Stimulated activated CD4-positive, alpha-beta T cell treated with anti-CD3 and anti-CD28 coated beads, Interleukin-4, amount 100 ng/mL, for 48 hours (primary cell): ENCODE measurements at places on chromosomes 12 and 14.

DNA sequence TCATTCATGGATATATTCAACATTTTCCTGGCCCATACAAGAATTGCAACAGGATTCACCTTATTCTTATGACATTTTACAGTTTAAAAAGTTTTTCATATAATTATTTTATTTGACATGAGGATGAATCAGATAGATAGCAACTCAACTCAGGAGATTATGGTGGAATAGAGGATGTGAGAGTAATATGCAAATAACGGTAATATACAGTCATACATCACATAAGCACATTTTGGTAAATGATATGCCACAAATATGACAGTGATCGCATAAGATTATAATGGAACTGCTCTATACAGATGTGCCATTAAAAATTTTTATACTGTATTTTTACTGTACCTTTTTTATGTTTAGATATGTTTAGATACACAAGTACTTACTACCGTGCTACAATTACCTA, 24.1 kb upstream of the CRADD start:
- DNase-seq: no peak

GRCh38 chr12:104665296-104665695, 208.5 kb downstream of the CHST11 start:
- no peak for DNase-seq

DNA sequence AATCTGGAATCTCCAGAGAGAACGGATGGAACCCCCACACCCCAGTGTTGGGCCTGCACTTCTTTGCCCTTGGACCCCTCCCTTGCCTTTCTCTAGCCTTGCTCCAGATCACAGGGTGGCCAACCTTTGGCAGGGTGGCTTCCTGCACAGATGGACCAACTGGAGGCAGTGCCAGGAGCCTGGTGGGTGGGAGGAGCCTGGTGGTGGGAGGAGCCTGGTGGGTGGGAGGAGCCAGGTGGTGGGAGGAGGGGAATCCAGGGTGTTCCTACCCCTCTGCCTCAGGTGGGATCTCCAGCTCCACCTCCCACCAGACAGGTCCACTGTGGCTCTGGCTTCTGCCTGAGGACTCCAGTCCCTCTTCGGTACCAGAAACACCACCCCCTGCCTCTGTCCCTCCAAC, 15.0 kb upstream of the ORAI1 start:
- no peak for DNase-seq

DNA sequence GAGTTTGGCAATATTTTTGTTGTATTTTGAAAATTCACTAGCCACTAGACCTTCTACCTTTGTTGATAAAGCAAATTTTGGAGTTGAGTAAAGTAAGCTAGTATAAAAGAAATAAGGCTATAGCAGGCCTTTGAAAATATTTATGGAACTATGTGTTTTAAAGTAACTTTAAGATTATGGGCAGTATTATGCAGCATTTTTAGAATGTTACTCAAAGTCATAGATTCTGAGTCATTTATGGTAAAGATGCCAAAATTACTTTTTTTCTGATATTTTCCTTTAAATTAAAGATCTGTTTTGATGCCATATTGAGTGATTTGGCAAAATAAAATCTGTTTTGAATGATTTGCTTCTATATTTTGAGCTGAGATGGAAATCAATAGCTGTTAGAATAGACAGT, 57.2 kb downstream of the SYNE2 start:
- no peak for DNase-seq

DNA sequence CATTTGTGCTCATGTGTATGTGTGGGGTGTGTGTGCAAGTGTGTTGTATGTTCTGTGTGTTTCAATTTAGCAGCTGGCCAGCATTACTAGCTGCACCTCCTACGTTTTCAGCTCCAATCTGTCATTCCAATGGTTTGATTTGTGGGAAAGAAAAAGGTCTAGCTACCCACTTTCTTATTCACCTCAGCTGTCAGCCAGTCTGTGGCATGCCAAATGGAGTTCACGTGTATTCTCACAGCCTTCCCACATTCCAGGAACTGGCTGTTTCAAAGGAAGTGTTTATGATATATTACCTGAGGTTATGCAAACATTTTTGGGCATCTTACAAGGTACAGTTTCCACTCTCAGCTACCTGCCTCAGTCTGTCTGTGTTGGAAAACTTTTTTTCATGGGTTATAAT, 220.2 kb upstream of the CPNE8 start:
- no peak for DNase-seq

- peak; percentile 7 for DNase-seq
Observed at GRCh38 chr12:107610021-107610859, 75.4 kb upstream of the PWP1 start.

- DNase-seq: no peak
Observed at GRCh38 chr12:48973531-48973930, 2.0 kb upstream of the WNT10B start.

DNA sequence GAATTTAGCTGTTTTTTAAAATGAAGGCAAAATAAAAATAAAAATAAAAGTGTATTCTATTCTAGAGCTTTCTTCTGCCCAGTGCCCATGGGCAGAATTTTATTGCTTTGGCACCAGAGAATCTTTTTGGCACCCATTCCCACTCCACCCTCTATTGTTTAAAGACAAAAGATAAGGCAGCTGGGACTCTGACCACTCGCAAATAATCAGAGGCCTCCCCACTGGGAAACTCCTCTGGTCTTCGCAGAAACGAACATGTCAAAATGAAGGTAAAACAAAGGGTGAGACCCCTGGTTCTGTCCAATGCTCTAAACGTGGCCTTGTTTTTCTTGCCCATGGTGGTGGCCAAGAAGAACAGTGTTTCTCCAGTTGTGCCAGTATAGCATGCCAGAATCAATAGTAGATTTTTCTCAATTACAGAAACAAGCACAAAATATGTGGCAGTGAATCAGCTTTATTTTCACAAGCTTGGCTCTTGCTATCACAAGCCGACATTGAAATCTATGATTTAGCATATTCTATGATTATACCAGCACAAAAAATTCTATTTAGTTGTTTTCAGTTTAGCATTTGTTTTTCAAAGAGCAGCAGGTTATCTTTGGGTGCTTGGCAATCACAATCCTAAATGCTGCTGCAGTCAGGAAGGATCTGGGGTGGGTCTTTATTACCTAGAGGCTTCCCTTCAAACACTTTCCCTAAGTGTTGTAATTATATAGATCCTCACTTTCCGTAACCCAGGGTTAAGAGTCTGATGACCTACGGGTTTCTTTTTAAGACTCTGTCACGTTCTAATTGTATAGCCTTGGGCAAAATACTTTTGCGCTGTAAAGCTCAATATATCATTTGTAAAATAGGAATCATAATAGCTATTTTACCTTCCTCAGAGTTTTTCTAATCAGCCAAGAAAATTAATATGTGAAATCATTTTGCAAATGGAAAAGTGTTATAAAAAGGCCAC, 50.5 kb downstream of the KITLG start:
- DNase-seq: no peak

DNA sequence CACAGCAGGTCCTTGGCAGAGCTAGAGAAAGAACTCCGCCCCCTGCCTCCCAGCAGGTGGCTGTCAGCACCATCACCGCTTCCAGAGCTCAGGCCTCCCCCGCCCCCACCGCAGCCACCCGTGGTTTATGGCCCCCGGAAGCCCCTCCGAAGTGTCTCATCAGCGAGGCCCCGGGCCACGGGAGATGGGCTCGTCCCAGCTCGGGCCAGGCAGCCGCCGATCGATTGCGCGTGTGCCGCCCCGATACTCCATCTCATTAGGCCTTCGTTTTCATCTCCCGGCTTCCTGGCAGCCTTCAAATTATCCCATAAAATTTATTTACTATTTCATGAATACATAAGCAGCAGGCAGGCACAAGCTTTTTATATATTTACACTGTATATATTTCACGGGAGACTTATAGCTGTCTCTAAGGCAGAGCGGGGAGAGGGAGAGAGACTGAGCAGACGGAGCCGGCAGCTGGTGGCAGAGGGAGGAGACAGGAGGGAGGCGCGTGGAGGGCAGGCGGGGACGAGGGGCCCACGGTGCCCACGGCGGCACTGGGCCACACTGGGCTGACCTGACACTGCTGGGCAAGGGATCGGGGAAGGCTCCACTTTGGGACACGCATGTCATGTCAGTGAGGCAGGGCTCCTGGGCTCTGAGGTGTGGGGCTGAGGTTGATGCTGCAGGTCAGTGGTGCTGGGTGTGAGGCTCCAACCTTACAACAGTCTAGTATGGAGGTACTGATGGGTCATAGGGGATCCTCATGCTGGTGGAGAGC, 241.2 kb downstream of the RBM19 start:
- no peak for DNase-seq

DNA sequence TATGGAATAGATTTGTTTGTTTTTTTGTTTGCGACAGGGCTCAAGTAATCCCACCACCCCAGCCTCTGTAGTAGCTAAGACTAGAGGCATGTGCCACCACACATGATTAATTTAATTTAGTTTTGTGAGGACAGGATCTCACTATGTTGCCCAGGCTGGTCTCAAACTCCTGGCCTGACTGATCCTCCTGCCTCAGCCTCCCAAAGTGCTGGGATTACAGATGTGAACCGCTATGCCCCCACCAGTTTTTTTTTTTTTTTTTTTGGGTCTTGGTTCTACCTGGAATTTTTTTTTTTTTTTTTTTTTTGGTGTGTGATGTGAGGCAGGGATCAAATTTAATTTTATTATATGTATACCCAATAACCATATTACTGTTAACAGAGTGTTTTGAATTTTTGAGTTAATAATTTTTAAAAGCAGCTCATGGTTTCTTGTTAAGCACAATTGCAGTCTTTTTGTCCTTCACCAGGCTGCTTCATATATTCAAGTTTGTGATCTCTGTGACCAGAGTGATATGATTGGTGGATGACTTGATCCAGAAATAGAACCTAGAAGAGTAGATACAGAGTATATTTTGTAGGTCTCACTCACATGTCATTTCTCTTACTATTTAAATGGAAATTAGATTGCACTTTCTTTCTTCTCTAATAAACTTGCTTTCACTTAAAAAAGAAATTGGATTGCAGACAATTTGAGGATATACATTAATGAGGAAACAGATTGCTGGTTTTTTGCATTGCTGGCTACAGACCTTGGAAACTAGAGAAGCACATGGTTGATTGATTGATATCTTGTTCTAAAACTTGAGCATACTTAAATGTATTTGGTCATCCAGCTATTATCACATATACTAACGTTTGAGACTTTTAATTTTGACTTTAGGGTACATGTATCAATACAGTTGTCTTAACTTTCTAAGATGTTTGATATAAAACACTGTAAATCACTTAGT, 13.2 kb downstream of the ADIPOR2 start:
- DNase-seq: no peak

GRCh38 chr12:116201908-116202307, 75.6 kb downstream of the MED13L start:
- no peak for DNase-seq

DNA sequence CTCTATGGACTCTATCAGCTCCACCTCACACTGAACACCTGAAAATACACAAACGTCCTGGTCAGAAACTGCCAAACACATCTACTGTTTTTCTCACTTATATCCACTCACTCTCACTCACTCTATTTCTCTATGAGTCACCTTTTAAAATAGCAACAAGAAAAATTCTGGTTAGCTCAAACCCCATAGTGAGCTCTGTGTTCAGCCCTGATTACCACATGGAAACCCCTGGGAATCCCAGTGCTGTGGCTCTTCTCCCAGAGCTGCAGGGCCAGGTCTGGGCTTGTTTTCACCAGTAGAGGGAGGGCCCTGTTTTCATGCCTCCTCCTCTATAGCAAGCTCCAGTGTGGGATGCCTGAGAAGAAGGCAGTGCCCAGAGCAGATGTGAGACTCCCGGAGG, 1126.1 kb downstream of the TMEM121 start:
- no peak for DNase-seq

DNA sequence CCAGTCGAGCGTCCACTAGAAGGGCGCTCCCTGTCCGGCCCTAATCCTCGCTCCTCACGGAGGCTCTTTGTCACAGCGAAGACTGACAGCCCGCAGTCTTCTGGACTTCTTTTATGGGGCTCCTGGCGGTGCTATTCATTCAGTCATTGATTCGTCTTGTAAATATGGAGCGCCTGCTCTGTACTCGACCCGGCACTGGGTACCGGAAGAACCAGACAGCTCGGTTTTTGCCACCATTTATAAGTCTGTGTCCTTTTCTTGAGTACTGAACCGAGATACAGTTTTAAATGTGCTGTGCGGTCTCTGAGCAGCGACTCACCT, 570 bp downstream of the DMAC2L start:
- DNase-seq: no peak

- no peak for DNase-seq
Observed at GRCh38 chr14:48710133-48710532, 876.0 kb downstream of the RPS29 start.

DNA sequence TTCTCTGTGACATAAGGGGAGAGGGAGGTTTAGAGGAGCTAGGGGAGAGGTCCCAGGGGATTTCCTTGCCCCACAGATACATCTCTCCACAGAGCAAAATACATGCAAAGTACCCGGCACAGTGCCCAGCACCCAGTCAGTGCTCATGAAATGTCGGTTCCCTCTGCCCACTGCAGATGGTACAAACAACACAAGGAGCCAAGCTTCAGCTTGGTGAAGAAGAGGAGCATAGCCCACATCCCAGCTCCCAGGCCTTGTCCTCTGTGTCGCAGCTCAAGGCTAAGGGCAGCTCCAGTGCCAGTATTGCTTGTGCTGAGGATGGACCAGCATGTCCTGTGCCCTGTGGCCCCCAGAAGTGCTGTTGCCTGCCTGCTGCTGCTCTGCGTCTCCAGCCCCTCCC, 35.0 kb upstream of the FKBP4 start:
- no peak for DNase-seq

GRCh38 chr12:89461649-89462612, 62.7 kb downstream of the GALNT4 start:
- DNase-seq: no peak

DNA sequence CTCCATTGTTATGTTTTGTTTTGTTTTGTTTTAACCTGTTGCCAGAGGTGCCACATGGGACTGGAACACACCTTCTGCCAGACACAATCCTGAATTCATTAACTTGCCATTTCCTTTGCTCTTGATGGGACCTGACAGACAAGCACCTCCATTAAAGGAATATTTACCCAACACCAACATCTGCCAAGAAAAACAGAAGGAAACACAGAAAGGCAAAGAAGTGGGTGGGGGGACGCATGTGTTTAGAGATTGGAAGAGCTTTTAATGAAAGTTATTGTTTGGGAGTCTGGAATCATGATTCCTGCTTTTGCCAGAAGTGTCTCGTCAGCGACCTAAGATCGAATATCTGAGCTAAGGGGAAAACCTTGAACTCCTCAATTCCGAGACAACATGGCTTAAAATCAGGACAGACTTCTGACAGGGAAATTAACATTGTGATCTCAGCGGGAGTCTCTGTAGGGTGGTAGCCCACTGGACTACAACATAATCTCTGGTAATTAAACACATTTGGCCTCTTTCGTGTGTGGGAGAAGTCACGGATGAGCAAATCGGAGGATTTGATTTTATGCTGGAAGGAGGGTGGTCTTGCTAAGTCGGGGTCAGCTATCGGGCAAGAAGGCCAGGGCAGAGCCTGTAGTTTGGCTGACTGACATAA, 210.4 kb upstream of the FAR2 start:
- DNase-seq: no peak

GRCh38 chr14:65303190-65303898, 109.2 kb upstream of the FUT8 start:
- no peak for DNase-seq

GRCh38 chr14:91170504-91171121, 56.7 kb downstream of the DGLUCY start:
- no peak for DNase-seq

- DNase-seq: peak; percentile 47
Observed at GRCh38 chr14:90397425-90398314, 841 bp downstream of the CALM1 start.
